ENCODE measurements at places on chromosomes 2 and 18.

- no peak for DNase-seq
These were observed 105.5 kb upstream of the ASB18 start for GRCh38 chr2:236369661-236370062.

GRCh38 chr2:86417961-86418360 lies 23.2 kb upstream of the KDM3A start:
- no peak for DNase-seq

DNA sequence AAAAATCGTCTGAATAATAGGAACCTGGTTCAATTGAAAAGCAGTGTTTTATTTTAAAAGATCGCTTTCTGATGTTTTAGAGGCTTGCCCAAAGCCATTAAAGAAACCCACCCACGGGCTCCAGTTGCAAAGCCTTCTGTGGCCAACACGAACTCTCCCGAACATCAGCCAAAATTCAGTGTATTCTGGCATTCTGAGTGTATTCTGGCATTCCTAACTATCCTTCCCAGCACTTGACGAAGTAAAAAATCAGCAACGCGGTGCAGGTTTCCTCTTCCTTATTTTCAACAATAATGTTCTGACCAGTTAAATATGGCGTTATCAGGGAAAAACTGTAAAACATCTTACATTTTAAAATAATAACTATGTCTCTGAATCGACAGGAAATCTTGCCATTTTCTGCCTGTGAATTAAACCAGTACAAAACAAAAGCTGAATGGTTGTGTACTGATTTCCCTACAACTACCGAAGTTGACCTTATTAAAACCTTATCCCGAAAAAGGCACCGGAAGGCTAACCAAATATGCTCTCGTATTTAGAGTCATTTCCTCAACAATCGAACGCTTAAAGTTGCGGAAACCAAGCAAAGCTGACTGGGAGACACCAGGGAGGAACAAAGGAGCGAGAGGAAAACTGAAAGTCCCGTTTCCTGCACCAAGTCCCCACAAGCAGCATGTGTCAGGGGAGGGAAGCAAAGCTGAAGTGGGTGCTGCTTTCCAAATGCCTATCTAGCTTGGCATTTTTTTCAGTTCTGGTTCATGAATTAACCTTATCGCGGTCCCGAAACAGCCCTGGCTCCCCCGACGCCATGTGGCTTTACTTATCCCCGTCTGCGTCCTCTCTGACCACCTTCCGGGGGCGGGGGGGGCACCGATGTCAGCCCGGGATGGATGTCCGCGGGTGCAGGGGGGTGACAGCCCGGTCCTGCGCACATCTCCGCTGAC lies 44.3 kb downstream of the ZNF516 start:
- DNase-seq = no peak

GRCh38 chr18:63681449-63682340 lies 20.0 kb upstream of the SERPINB3 start:
- no peak for DNase-seq

DNA sequence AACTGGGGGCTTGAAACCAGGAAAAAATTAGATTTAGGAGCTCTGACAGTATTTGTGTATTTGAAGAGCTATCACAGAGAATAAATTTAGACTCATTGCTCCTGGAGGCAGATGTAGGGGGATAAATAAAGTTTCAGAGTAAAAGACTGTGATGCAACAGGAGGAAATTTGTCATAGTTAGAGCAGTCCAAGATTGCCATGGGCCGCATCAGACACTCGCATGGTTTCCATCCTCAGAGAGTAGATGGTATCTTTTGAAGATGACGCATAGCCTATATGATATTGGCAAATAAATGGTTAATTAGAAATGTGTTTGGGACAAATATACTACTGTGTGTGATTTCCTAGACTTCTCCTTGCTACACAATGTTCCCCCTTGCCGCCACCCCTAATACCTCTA lies 170.5 kb downstream of the FTCDNL1 start:
- DNase-seq = no peak

DNA sequence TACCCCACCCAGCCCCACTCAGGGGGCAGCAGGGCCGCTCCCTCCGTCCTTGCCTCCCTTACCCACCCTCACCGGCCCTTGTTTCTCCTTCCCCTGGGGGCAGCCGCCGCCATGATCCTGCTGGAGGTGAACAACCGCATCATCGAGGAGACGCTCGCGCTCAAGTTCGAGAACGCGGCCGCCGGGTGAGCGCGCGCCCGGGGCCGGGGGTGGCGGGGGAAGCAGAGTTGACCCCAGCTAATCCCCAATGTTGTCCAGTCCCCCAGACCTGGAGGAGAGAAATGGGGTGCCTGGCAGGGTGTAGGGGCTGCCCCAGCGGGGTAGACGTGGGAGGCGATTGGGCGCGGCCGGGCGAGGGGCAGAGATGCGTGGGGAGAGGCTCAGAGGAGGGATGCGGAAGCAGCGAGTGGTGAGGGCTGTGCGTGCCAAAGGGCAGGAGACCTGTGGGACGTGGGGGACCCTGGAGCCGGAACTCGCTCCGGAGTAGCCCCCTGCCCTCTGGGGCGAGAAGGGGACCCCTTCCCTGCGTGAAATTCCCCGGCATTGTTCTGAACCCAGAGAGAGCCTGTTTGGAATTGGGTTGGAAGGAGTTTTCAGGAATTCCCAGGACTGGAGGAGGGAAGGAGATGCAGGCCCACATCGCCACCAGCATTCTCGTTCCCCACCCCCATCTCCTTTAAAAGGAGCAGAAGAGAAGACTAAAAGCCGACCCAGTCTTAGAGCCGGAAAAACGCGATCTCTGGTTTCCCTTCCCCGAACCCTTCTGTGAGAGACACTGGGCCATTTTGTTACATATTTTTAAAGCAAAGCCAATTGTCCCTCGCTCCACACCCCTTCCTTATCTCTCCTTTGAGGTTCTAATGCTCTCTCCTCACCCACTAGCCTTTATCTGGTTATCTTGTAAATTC lies 625 bp downstream of the ARPC2 start:
- peak; percentile 59 for DNase-seq

- no peak for DNase-seq
These were observed 24.7 kb upstream of the HNRNPLL start for GRCh38 chr2:38627391-38627790.

DNA sequence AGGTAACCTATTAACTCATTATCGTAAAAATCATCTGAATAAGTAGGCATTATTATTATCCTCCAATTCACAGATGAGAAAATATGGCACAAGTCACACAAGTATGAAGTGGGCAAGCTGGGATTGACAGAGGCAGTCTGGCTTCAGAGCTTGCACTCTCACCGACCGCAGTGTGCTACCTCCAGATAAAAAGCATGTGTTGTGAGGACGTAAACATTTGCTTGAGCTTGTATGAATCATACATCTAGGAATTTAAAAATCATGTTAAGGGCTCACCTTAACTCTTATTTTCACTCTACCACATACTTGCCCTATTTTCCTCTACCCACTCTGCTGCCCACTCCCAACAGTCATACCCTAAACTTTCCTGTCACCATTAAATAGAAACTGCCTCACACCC lies 65.3 kb upstream of the AMMECR1L start:
- no peak for DNase-seq

- DNase-seq = no peak
These were observed 740.8 kb upstream of the ZEB2 start for GRCh38 chr2:145260674-145261073.

GRCh38 chr2:48148841-48149430 lies 242.6 kb upstream of the FBXO11 start:
- DNase-seq = no peak

- no peak for DNase-seq
These were observed 123.6 kb downstream of the LPIN1 start for GRCh38 chr2:11870064-11870463.

DNA sequence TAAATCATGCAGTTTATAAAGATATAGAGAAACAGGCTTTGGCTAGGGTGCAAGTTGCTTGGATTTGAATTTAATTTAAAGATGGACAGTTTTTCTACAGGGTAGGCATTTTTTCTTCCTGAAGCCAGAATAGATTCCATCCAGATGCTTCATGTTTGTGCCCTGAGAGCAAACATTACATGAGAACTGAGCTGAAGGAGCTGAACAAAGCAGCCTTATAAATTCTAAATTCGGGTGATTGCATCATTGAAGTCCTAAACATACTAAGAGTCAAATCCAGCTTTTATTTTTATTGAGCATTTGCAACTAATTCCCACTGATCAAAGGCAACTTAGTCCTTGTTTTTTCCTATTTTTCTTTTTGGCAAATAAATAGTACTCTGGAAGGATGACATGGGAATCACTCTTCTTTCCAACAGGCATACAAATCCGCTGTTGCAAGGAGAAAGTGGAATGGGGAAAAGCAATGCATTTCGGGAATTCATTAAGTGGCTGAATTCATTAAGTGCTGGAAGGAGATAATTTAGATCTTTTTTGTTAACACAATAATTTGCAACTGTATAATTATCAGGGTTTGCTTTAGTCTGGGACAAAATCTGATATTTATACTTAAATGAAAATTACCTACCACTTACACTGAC lies 828.0 kb downstream of the SLC4A3 start:
- DNase-seq = no peak

DNA sequence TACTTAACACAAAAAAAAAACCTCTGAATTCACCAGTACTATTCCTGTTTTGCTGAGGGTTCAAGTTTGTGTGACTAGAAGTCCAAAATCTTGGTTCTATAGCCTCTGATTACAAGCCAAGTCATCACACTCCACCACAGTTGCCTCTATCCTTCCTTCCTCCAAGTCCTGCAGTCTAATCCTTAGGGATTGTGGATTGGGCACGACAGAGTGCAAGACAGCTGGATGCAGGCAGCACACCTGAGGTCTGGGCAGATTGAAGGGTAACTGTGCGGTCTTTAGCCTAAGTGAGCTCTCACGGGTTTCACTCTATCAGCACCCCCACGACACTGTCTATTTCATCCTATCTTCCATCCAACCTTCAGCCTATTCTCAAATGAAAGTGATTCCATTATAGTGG lies 299.4 kb upstream of the ID2 start:
- DNase-seq = no peak

GRCh38 chr2:12071318-12071717 lies 324.9 kb downstream of the LPIN1 start:
- DNase-seq = no peak

GRCh38 chr18:44819944-44820510 lies 139.3 kb downstream of the SETBP1 start:
- DNase-seq = no peak

- DNase-seq = peak; percentile 11
These were observed 779 bp downstream of the PTPRN start for GRCh38 chr2:219308142-219309101.

DNA sequence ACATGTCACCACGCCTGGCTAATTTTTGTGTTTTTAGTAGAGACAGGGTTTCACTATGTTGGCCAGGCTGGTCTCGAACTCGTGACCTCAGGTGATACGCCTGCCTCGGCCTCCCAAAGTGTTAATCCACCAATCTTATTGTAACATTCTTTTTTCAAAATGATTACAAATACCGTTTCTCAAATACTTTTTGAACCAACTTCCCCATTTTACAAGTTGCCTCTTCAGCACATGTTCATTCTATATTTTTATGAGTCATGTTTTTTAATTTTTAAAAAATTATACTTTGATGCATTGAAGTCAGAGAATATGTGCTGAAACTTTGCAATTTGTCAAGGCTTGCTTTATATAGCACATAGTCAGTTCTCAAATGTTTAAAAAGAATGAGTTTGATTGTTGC lies 58.2 kb downstream of the QPCT start:
- no peak for DNase-seq

- DNase-seq = no peak
These were observed 3.6 kb upstream of the TSPYL6 start for GRCh38 chr2:54259413-54260240.

DNA sequence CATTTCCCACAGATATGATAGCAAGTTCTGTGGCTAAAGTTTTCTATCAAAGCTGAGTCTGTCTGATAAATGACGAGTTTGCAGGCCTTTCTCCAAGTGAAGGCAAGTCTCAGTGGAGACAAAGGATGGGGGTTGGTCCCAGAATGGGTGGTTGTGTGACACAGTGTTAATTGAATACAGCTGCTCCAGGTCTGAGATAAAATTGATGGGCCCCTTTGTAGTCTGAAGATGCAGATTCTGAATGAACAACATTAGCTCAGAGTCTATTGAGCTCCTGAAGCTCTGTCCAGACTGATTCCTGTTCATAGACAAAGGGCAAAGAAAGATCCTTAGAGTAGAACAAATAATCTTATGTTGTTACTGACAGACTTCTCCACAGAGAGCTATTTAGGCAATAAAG lies 296.9 kb upstream of the CYRIA start:
- DNase-seq = no peak

- DNase-seq = no peak
These were observed 13.8 kb upstream of the ZFP36L2 start for GRCh38 chr2:43239981-43240765.

Data from activated CD8-positive, alpha-beta memory T cell treated with anti-CD3 and anti-CD28 coated beads for 4 hours (primary cell).